ENCODE measurements at places on chromosomes 16 and 17.

- no peak for DNase-seq
These were observed 1401.0 kb downstream of the CDH11 start for GRCh38 chr16:63720848-63721247.

DNA sequence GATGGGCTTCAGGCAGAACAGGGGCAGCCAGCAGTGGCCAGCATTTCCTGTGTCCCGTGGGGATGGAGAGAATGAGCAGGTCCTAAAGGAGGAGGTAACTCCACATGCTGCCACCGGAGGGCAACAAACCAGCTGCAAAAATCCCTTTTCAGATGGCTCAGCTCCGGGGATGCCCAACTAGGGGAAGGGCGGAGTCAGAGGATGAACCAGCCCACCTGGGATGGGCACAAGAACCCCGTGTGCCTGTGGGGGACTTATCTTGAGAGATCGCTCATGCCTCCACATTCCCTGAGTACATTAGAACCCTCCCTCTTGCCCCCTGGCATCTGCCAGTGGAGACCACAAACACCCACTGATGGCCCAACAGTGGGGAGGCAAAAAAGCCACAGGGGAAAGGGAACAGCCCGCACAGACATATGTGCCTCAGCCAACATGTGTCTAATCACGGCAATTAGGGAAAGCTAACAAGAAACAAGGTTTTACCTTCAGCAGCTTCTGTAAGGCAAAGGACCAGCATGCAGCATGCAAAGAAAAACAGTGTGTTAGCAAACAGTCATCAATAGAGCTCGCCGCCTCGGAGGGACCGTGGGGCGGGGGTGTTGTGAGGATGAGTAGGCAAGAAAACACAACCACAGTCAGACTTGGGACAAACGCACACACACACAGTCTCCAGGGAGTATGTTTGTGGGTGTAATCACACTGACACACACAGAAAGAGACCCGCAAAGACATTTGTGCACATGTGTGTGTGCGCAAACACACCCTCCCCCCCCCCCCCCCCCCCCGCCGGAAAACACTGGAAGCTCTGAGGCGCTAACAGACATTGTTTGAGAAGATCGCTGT lies 64.0 kb downstream of the MYO18A start:
- peak; percentile 17 for DNase-seq

DNA sequence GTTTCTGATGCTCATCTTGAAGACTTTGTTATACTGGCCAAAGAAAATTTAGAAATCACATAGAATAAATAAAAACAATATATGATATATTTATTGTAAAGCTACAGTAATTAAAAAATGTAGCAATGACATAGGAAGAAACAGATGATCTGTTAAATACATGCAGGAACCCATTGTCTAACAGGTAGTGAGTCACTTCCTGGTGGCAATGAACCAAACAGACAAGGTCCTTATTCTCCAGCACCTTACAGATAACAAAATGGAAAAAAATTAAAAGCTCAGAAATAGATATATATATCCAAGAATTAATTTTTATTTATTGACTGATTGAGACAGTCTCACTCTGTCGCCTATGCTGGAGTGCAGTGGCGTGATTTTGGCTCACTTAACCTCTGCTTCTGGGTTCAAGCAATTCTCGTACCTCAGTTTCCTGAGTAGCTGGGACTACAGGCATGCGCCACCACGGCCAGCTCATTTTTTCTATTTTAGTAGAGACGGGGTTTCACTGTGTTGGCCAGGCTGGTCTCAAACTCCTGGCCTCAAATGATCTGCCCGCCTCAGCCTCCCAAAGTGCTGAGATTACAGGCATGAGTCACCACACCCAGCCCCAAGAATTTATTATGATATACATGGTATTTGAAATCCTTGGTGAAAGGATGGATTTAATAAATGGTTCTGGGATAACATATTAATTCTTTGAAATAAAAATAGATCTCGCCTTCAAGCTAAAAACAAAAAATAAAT lies 7.5 kb downstream of the NETO2 start:
- no peak for DNase-seq

- DNase-seq: no peak
These were observed 72.1 kb upstream of the TNRC6C start for GRCh38 chr17:77886387-77886728.

DNA sequence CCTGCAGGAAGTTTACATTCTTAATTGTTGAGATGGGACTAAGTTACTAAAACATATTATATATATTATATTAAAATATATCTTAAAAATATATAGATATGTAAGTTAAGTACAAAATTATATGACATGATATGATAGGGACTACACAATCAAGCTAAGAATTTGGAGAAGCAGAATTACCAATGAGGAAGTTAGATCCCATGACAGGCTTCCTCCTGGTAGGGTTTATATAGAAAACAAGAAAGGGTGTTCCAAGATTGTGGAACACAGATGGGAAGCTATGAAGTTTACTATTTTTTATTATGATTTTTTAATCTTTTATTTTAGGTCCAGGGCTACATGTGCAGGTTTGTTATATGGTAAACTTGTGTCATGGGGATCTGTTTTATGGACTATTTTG lies 260.8 kb upstream of the ZFHX3 start:
- no peak for DNase-seq

GRCh38 chr17:83093506-83093905 lies 14.1 kb downstream of the METRNL start:
- no peak for DNase-seq

DNA sequence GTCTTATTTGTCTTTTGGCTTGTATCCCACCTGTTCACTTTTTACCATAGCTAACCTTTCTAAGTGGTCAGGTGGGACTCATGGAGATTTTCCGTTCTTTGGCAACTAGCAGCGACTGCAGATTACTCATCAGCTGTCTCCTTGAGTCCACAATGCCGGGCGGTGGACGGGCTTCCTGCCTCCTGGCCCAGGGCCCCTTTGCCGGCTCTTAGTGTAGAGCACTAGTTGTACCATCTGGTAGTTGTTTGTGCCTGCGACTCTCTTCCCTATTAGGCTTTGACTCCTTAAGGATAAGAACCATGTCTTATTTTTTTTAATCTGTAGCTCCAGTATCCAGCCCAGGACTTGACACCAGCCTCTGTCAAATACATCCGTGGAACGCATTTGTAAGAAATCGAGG lies 399.9 kb downstream of the WWOX start:
- DNase-seq: no peak

DNA sequence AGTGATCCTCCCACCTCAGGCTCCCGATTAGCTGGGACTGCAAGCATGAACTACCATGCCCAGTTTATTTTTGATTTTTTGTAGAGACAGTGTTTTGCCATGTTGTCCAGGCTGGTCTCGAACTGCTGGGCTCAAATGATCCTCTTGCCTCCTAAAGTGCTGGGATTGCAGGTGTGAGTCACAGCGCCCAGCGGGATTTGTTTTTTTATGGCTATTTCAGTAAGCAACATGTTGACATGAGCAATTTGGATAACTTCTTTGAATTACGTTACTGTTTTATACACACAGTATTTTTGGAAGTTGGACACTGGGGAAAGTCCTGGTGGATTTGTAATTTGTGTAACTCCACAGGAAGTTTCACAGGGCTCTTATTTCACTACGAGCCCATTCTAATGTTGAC lies 18.5 kb upstream of the RHOT1 start:
- DNase-seq: no peak

- DNase-seq: no peak
These were observed 5.8 kb downstream of the ARHGEF15 start for GRCh38 chr17:8315764-8316217.

DNA sequence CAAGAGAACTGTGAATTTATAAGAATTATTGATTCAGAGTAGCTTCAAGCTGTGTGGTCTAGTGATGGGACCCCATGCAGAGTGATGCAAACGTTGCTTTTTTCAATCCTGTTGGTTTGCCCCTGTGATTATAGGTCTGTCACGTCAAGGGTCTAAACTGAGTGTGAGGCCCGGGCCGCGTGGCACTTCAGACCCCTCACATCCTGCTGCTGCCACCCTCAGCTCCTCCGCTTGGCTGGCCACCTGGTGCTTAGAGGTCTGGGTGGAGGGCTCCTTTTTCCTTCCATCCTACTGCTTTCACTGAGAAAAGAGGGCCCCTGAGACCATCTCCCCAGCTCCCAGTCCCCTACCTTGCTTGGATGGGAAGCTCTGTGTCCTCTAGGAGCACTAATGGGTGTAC lies 12.0 kb downstream of the MYL4 start:
- DNase-seq: no peak

- no peak for DNase-seq
These were observed 145.3 kb downstream of the FOXL1 start for GRCh38 chr16:86723689-86724088.

DNA sequence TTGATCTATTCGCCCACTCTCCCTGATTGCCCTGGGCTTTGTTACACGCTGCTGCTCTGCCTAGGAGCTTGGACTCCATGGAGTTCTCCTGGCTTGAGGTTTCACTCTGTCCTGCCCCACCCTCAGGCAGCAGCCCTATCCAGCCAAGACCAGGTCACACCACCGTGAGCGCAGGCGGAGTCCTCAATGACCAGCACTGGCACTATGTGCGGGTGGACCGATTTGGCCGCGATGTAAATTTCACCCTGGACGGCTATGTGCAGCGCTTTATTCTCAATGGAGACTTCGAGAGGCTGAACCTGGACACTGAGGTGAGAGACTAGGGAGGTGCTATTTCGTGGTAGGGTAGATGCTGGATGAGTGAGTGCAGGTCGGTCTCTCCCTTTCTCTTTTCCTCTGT lies 3.5 kb downstream of the CNTNAP1 start:
- no peak for DNase-seq

DNA sequence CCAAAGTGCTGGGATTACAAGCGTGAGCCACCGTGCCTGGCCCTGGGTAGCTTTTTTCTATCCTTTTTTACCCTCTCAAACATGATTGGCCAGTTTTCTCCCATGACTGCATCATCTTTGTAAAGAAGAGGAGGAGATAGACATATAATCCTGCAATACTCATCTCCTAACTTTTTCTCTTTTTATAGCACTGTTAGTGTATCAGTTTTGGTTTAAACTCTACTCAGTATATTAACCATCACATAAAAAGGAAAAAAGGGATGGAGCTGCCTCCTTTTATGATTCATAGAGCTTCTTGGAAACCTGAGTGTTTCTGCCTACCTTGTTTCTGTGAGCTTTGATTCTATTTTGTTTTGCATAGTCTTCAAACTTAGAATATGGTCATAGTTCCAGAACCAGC lies 12.0 kb upstream of the TMEM106A start:
- no peak for DNase-seq

- DNase-seq: no peak
These were observed 7.7 kb upstream of the TUBG2 start for GRCh38 chr17:42651392-42651791.

DNA sequence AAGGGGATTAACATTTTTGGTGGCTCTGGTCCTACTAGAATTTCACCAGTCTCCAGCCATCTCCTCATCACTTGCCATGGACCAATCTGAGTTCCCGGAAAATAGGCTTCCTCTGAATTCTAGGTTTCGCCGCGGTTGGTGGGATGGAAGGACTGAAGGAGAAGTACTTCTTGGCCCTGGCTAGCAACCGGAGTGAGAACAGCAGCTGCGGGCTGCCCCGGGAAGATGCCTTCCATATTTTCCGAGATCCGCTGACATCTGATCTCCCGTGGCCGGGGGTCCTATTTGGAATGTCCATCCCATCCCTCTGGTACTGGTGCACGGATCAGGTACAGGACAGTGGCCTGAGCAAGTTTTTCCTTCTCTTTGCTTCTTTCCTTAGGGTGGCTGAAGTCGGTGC lies 45.0 kb downstream of the SLC5A11 start:
- DNase-seq: no peak
